Activated CD4-positive, alpha-beta T cell treated with anti-CD3 and anti-CD28 coated beads, Interleukin-2, amount 50 U/mL, for 48 hours (primary cell): ENCODE measurements at places on chromosomes 16 and 17.

GRCh38 chr16:68644296-68644695 is 814 bp upstream of the CDH3 start:
- no peak for DNase-seq

DNA sequence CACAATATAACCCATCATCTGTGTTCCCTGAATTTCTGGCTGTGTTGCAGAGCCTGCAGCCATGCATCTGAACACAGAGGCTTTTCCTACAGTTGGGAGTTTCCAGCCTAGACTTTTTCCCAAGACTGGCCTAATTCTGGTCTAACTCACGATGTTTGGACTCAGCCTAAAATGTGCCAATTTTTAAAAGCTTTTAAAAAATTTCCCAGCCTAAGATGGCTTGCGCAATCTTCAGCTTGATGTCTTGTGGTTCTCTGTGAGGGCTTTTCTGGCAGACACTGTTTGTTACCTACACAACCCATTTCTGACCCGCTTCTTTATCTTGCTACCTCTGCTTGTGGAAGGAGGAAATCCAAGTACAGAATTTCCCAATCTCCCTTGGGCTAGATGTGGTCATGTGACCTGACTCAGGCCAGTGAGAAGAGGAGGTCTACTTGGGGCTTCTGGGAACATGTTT is 72.7 kb upstream of the GAS7 start:
- DNase-seq, result no peak

DNA sequence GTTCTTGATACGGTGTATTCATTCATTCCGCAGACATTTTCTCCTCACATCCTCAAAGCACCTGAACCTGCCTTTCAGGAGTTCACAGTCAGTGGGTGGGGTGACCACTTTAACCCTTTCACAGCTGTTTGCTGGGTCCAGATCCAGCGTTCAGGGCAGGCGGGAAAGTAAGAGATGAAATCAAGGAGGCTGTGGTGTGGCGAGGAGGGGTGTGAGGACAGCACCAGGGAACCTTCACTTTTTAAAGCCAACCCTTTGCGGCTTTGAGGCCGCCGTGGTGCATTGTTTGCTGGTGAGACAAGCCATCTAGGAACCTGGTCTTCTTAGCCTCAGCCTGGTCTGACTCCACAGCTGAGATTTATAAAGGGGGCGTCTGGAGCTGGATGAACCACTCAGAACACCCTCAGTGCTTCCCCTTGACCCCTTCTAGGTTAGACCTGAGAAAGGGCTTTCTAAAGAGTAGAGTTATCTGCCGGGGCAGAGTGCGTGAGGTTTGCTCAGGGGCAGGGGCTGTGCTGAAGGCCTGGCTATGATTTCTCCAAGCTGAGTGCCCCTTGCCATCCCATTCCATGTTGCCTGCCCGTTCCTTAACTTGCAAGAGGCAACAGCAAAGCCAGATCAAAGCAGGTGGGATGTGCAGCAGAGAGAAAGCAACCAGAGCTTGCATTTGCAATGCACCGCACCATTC is 933 bp downstream of the CCR7 start:
- DNase-seq, result peak; percentile 51

- no peak for DNase-seq
Observed at GRCh38 chr16:81466356-81466980, 21.9 kb downstream of the CMIP start.

DNA sequence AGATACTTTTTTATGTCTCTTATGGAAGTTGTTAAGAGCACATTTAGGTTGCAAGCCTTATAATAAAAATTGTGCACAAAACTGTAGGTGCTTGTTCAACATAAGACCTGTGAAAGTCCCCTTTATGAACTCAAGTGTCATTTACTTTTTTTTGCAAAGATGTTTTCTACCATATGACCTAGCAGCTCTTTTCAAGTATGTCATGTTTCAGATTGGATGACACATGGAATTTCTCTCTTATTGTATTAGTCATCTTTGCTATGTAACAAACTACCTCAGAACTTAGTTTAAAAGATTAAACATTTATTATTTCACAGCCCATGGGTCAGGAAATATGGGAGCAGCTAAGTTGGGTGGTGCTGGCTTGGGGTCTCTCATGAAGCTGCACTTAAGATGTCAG is 57.9 kb downstream of the PHKB start:
- DNase-seq, result no peak

- no peak for DNase-seq
Observed at GRCh38 chr16:77043076-77043475, 147.9 kb upstream of the MON1B start.

GRCh38 chr16:85145188-85145587 is 32.9 kb upstream of the CIBAR2 start:
- DNase-seq, result no peak

DNA sequence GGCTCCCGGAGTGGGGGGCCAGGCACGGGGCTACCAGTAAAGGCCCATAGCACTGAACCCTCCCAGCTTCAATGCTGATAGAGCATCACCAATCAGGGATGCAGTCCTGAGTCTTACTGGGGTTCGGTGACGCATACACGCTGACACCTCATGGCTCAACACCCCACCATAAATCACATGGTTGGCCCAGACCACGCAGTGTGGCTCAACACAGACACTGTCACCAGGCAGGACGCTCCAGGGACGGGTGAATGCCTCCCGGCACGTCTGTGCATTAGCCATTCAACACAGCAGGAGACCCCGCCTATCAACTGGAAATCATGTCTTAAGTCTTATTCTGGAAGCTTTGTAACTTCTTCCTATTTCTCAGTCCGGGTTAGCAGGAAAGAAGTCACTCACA is 35.0 kb downstream of the NECAB2 start:
- no peak for DNase-seq

GRCh38 chr17:55285340-55286301 is 20.9 kb downstream of the HLF start:
- DNase-seq, result no peak

DNA sequence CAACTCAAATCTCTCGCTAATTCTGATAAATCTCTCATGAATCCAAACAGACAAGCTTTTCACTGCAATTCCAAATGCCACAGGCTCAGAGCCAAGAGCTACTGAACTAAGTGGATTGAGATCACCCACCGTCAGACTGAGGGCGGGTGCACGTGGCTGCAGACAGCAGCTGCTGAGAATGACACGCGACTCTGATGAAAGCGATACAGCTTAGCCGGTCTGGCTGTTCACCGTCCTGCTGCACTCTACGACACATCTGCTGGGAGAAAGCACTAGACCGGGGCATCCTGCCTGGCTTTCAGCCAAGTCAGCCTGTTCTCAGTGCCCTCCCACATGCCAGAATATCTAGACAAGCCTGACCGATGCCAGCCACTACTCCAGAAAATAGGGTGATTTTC is 42.6 kb downstream of the KLHDC4 start:
- DNase-seq, result no peak
